ENCODE measurements at places on chromosomes 1 and 21. TPM values are rescaled to one million over a fixed set of nuclear protein-coding genes. Genes with fewer than 3 reads are reported as not detected.

Gene ZNF436
- total RNA-seq, result 11.9 TPM

Gene NPHS2
- not detected for total RNA-seq

Gene LCK
- total RNA-seq, result 431 TPM

GRCh38 chr1:199959033-199959774 lies 68.3 kb upstream of the NR5A2 start:
- no peak for DNase-seq

DNA sequence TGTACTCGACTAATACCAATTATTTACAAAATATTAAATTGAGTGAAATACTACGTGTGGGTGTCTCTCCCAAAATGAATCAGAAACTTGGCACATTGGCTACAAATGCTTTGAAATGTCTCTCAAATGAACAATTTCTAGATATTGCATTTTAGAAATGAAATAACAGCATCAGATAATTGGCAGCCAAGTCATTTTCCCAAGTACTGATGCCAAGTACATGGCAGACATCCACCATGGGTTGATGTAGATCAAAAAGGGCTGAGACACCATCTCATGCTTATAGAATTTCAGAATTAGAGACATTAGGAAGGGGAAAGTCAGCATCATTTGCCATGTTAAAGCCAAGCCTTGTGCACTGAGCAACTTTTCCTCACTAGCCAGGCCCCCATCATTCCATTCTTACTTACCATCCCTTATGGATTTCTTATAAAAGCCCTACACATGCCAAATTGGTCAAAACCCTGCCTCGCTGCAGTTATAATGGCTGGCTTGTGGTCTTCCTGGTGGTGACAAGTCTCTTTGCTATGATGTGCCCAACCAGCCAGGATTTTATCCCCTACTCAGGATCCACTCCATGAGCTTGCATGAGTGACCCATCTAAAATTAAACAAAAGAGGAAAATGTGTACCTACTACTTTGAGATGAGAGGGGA lies 73.1 kb downstream of the GREM2 start:
- no peak for DNase-seq

DNA sequence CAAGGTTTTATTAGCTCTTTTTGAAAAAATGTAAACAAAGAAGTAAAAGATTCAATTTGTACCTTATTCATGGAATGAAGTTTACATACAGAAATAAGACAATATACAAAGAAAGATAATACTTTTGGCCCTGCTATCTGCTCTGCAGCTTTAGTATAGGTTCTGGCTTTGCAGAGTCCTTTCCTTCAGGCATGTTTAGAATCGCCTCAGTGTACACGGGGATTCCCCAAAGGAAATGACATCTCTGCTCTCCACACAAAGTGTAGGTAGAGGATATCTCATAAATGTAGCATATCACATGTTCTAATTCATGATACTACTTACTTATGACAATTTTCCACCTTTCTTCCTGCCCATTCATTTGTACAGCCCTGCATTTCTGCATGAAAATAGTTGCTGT lies 222.6 kb upstream of the DPYD start:
- no peak for DNase-seq

Data from CD4-positive, alpha-beta memory T cell (primary cell).